Cerebellar nuclear complex (tissue), 1 donor: ENCODE measurements at places on chromosomes 1 and 21.

DNA sequence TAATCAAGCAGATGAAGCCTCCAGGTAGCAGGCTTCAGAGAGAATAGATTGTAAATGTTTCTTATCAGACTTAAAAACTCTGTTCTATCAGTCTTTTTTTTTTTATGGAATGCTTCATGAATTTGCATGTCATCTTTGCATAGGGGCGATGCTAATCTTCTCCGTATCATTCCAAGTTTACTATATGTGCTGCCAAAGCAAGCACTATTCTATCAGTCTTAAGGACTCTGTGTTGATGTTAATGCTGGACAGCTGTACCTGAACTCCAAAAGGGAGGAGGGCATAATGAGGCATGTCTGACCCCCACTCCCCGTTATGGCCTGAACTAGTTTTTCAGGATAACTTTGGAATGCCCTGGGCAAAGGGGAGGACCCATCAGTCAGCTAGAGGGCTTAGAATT lies 66.8 kb upstream of the PRRC2C start:
- DNase-seq = no peak

DNA sequence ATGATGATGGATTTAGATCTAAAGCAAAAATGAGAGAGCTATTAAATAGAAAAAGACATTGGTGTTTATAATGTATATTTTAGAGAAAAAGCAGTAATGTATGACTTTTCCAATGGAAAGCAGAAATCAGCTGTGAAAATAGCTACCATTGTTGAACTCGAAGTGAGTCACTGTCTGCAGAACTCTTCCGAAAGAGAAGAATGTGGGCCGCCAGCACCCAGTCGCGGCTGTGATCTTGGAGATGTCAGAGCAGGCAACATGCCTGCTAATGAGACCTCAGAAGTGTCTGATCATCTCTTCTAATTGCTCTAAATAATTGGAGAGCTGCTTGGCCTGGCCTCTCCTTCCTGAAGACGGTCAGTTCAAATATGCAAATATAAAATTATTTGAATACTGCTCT lies 333.6 kb upstream of the RUNX1 start:
- no peak for DNase-seq

GRCh38 chr1:97834899-97835298 lies 85.9 kb downstream of the DPYD start:
- DNase-seq = no peak

- no peak for DNase-seq
Observed at GRCh38 chr1:154886281-154887015, 16.4 kb upstream of the KCNN3 start.

DNA sequence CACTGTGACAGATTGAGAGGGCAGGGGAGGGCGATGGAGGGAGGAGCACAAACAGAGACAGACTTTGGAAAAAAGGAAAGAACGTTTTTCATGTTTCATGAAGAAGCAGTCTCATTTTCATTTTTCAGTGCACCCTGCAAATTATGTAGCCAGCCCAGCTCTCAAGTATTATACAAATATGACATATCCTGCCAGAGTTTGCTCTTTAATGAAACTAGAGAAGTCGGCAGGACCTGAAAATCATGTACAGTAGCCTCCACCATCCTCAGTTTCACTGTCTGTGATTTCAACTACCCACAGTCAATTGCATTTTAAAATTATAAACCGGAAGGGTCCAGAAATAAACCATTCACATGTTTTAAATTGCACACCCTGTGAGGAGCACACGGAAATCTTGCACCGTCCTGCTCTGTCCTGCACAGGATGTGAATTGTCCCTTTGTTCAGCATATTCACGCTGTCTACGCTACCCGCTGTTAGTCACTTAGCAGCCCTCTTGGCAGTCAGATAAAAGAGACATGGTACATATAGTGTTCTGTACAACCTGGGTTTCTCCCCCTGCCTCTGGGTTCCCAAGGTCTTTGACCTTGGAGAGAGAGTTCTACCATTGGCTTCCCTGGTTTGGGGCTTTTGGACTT lies 13.6 kb upstream of the ADARB1 start:
- no peak for DNase-seq

DNA sequence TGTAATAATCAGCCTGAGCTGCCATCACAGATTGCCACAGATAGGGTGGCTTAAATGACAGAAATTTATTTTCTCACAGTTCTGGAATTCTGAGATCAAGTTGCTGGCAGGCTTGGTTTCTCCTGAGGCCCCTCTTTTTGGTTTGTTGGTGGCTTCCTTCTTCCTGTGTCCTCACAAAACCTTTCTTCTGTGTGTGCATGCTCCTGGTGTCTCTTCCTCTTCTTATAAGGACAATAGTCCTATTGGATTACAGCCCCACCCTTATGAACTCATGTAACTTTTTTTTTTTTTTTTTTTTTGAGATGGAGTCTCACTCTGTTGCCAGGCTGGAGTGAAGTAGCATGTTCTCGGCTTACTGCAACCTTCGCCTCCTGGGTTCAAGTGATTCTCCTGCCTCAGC lies 41.0 kb upstream of the F3 start:
- DNase-seq = no peak

DNA sequence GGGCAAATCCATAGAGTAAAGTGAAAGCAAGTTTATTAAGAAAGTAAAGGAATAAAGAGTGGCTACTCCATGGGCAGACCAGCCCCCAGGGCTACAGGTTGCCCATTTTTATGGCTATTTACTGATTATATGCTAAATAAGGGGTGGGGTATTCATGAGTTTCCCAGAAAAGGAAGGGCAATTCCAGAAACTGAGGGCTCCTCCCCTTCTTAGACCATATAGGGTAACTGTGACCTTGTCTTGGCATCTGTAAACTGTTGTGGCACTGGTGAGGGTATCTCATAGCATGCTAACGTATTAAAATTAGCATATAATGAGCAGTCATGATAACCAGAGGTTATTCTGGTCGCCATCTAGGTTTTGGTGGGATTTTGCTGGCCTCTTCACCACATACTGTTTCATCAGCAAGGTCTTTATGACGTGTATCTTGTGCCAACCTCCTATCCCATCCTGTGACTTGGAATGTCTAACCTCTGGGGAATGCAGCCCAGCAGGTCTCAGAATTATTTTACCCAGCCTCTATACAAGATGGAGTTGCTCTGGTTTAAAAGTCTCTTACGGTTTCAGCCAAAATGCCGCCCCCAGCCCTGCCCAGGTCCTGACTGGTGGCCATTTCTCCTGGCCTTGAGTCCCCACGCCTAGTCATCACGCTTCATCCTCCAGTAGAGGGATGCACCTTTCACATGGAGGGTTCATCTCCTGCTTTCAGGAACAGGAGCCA lies 982 bp upstream of the TRIM17 start:
- no peak for DNase-seq

DNA sequence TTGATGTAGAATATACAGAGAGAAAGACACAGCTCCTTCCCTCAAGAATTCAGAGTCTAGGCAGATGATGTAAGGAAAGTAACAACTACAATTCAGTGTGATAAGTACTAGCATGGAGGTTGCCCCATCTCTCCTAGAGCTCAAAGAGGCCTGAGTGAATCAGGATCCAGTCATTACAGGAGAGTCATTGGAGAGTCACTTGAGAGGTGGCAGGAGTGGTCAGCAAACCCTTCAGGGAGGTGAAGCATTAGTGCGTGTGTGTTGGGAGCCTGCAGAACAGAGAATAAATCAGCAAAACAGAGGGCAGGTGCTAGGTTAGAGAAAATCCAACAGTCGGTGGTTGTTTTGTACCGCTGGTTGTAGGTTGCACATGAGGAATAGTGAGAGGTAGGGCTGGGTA lies 46.1 kb downstream of the GRIK1 start:
- DNase-seq = no peak

DNA sequence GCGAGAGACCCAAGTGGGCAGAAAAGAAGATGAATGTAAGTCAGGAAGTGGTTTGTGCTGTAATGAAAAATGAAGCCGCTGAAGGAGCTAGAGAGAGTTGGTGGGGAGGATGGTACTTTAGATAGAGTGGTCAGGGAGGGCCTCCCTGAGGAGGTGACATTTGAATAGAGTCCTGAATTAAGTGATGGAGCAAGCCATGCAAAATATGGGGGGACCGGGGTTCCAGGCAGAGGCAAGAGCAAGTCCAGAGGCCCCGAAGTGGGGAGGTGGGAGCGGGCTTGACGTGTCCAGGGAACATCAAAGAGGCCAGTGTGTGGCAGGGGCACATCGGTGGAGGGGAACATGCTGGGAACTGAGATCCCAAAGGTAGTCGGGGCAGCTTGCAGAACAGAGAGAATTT lies 43.1 kb downstream of the OPRD1 start:
- no peak for DNase-seq

DNA sequence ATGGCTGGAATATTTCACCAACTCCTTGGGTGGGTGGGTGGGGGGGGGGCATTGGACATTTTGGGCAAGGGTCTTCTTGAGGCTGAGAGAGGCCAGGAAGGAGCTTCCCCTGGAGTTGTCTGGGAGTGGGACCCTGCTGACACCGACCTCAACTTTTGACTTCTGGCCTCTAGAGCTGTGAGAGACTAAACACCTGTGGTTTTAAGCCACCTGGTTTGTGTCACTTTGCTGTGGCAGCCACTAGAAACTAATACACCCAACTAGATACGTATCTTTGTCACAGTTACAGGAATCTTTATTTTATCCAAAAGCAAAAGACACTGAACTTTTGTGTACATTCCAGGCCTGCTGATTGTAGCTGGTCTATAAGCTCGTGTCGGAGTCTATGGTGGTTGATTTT lies 9.9 kb upstream of the RIPK4 start:
- DNase-seq = no peak

GRCh38 chr1:220991506-220991905 lies 112.3 kb downstream of the HLX start:
- no peak for DNase-seq

- DNase-seq = no peak
Observed at GRCh38 chr21:43921571-43921978, 56.6 kb downstream of the AGPAT3 start.

GRCh38 chr21:42226626-42227025 lies 7.7 kb downstream of the ABCG1 start:
- no peak for DNase-seq

GRCh38 chr1:176241385-176242015 lies 34.4 kb upstream of the COP1 start:
- no peak for DNase-seq

DNA sequence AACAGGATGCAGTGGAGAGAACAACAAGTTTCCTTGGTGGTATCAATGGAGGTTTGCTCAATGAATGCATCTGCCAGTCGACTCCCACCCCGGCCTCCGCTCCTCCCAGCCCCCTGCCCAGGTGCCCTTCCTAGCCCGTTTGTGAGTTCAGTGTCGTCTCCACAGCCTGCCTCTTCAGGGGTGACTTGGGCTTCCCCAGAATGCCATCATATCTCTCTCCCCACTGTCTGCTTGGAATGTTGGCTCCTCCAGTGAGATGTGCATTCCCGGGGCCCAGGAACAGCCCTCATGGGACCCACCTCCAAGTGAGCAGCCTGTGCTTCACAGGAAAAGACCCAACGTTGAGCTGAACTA lies 30.5 kb downstream of the MATN1 start:
- no peak for DNase-seq

DNA sequence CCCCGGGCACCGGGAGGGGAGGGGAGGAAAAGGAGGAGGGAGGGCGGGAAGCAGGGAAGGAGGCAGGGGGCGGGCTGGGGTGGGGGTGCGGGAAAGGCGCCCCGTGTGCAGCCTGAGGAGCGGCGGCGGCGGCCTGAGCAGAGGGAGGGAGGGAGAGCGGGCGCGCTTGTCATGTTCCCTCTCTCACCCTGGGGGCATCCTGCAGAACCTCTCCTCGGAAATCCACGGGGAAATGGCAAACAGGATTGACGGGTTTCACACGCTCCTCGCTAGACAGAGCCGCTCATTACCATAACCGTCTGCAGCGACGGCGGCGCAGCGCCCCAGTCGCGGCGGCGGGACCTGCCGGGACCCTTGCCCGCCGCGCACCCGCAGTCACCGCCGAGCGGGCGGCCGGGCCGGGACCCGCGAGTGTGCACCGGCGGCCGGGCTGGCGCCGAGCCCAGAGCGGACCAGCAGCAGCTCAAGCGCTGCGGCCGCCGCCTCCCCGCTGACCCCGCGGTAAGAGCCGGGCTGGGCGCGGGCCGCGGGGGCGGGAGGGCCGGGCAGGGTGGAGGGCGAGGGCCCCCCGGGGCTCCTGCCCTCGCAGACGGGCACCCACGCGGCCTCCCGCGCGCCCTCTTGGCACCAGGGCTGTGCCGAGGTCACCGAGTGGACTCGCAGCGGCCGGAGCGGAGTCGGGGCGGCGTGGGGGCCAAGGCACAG lies at the start of gene SERTAD4:
Gene SERTAD4 (plus strand): TSS at position 286 of the 705 bp plus-strand sequence. CDS start 5,165 bp downstream, outside the sequence.
- no peak for DNase-seq

DNA sequence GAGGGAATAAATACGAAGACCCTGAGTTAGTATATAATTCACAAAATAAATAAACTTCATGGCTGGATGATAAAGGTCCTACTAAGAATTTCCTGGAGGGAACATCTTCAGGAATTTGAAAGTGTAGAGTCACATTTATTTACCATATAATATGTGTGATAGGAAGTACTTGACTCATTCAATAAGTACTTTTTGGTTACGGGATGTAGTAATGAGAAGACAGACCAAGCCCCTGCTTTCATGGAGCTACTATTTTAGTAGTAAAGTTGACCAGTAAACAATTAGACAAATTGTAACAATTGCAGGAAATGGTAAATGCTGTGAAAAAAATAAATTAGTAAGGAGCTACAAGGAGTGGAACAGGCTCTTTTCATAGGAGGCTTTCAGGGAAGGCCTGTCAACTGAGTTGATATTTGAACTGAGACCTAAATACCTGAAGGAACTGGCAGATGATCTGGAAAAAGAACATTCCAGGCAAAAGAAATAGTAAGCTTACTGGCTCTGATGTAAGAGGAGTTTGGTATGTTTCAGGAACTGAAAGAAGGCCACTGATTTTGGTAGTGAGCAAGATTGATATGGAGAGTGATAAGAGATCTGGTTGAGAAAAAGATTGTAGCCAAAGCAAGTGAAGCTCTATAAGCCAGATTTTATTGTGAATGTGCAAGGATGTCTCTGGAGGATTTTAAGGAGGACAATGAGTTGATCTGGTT lies 36.2 kb downstream of the CAMSAP2 start:
- no peak for DNase-seq

- no peak for DNase-seq
Observed at GRCh38 chr1:63980740-63981407, 207.1 kb downstream of the ROR1 start.

DNA sequence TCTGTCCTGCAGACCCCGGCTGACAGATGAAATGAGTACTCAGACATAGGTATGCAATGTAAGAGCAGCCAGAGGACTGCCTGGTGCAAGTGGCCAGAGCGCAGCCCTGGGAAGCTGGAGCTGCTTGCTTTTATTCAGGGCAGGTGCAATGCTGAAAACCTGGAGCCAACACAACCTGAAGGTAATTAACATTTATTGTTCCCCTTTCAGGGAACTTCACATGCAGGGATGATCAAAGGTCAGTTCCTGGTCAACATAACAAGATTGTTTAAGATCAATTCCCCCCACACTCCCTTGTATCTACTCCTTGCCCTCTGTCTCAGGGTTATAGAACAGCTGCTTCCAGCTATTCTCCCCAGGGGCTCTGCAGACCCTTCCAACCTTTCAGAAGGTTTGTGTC lies 48.7 kb upstream of the PRELP start:
- no peak for DNase-seq

GRCh38 chr1:22285549-22286396 lies 142.9 kb upstream of the WNT4 start:
- DNase-seq = no peak

GRCh38 chr1:35888255-35888654 lies 5.2 kb downstream of the AGO1 start:
- no peak for DNase-seq

- no peak for DNase-seq
Observed at GRCh38 chr1:119656410-119656955, 8.4 kb upstream of the ZNF697 start.

- no peak for DNase-seq
Observed at GRCh38 chr1:72896256-72896655, 613.9 kb upstream of the NEGR1 start.
